ENCODE measurements at places on chromosomes 13 and 19.

GRCh38 chr13:91278888-91279287 lies 68.6 kb upstream of the MIR17HG start:
- no peak for DNase-seq

- no peak for DNase-seq
Observed at GRCh38 chr19:52898101-52898500, 666 bp upstream of the ZNF320 start.

DNA sequence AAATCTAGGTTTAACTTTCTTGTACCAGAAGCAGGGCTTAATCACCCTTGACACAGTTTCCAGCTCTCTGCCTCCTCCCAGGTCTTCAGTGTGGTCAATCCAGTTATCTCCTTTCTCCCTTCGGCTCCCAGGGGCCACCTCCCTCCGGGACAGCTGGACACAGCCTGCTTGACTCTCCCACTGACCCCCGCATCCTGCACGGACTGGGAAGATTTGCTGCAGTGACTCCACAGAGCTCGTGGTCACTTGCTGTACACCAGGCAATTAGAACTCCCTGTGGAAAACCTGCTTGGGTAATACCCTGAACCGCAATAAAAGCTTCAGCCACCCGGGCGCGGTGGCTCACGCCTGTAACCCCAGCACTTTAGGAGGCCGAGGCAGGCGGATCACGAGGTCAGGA lies 116.5 kb downstream of the NUFIP1 start:
- DNase-seq = no peak

DNA sequence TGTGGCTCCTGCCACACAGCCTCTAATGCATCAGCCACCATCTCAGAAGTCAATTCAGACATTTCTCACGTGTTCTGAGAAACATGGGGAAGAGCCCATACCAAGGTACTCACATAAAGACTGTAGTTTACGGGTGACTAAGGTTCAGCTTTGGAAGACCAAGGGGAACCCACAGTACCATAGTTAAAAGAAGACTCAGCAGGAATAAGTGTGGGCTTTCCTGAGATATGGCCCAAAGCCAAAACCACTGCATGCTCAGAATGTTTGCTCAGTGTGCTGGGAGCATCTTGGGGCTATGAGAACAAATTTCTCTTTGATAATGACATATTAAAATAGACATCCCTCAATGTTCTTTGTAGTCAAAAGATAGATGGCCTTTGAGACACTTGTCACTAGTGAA lies 283.8 kb downstream of the DCT start:
- DNase-seq = no peak

- no peak for DNase-seq
Observed at GRCh38 chr13:33150126-33150525, 133.9 kb downstream of the KL start.

DNA sequence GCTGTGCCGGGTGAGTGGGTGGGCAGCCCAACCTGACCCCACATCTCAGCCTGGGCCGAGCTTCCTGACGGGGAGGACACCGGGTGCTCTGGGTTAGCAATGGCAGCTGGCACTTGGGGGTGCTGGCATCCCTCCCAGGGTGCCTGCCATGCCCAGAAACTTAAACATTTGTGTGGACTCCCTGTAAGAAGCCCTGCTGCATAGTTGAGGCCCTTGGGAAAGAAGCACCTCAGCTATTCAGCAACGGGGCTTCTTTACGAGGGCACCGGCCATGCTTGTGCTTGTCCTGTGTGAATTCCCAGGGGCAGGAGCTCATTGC lies 33.8 kb upstream of the MEDAG start:
- no peak for DNase-seq

GRCh38 chr13:101211261-101211660 lies 205.0 kb downstream of the NALCN start:
- DNase-seq = no peak

DNA sequence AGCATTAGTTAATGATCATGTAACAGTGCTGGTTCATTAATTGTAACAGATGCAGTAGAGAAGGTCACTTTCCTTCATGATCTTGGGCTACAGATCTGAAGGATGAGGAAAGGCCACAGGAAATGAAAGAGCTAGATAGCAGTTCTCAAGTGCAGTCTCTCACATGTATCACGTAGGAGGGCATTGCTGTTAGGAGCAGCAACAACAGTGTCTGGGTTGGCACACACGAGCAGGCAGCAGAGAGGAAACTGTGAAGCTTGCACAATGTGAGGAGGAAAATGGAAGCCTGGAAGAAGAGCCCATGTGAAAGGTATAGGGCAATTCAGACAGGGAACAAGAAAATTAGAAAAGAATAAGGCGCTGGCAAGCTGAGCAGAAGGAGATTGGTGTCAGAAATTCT lies 1741.5 kb downstream of the PCDH9 start:
- no peak for DNase-seq

DNA sequence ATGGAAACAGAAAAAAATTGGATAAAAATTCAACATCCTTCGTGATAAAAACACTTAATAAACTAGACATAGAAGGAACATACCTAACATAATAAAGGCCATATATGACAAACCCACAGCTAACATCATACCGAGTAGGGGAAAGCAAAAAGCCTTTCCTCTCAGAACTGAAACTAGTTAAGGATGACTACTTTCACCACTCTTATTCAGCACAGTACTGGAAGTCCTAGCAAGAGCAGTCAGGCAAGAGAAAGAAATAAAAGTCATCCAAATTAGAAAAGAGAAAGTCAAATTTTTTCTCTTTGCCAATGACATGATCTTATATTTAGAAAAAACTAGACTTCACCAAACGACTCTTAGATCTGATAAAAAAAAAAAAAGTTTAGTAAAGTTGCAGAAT lies 25.8 kb upstream of the SLC7A9 start:
- DNase-seq = no peak

DNA sequence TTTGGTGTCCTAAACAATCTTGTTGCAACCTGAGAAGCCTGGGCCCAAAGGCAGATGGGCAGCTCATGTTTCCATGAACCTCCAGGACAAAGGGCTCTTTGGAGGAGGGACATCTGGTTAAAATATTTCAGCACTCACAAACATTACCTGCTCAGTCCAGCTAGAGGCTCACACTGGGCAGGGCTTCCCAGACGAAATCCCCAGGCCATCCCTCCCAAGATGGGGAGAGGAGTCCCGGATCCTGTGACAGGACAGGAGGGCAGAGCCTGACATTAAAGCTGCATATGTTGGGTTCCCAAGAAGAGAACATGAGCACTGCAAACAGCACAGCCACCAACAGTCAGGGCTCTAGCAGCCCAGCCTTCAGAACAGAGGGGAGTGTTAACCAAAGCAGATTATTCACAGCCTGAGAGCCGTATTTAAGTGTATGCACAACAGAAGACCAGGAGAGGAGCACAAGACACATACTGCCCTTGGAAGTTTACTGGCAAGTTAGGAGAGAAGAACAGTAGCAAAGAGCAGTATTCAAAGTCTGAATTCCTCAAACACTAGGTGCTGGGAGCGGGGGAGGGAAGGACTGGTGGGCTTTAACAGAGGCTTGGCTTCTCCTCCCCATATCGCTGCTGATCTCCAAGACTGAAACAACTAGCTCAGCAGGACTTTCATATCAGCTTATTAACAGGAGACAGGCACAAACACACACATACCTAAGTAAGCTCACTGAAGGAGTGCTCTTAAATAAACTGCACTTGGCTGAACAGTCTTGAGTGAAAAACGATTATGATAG lies 12.3 kb downstream of the ATP7B start:
- no peak for DNase-seq

DNA sequence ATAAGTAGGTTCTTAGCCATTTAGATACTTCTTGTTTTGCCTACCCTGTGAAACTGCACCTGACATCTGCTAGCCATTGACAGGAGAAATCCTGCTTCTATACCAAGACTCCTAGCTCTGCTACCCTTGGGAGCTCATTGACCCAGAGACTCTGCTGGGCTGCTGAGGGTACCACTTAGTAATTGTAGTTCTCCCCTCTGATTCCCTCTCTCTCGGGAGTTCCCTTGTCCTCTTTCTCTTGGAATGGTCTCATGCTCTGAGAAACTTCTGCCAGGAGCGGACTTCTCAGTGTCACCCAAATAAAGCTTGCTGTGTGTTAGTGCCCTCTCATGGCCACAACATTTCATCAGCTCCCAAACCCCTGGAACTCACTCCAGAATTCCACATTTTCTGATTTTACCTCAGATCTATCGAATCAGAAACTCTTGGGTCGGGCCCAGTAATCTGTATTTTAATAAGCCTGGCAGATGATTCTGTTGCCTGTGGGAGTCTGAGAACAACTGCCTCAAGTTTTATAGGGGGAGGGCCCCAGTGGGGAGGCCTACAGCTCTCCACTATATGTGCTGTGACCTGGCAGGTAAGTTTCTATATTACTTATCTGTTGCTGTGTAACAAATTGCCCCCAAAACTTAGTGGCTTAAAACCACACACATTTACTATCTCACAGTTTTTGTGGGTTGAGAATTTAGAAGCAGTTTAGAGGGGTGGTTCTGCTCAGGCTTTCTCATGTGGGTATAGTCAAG lies 221.1 kb downstream of the TDRD3 start:
- DNase-seq = no peak

DNA sequence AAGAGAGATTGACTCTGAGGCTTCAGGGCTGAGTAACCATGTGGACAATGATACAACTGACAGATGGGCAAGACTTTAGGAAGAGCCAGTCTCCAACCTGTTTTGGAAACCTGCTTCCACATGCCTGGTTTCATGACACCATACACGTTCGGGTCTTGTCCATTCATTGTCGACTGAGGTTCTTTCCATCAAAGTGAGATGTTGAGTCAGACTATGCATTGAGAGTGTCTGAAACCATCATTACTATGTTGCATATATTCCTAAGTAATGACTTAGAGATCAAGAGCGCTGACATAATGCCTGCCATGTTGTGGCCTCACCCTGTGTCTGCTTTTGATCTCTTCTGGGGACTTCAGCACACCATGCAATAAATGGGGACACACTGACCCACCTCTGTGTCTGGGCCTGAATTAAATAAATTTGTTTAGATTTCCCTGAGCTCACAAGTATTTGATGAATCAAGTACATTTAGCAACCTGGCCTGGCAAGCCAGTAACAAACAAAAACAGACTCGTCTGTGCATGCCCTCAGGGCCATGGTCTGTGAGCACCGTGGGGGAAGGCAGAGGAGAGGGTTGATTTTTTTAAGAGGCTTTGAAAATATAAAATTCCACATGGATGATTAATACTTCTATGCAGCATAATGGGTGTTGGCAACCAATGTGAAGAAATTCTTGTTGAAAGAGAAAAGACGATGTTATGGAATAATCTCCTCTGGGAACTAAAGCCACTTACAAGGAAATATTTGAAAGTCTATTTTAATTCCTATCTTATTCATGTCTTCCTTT lies 49.9 kb upstream of the UBAC2 start:
- DNase-seq = no peak

GRCh38 chr19:33192010-33192409 lies 2.1 kb upstream of the LRP3 start:
- no peak for DNase-seq

DNA sequence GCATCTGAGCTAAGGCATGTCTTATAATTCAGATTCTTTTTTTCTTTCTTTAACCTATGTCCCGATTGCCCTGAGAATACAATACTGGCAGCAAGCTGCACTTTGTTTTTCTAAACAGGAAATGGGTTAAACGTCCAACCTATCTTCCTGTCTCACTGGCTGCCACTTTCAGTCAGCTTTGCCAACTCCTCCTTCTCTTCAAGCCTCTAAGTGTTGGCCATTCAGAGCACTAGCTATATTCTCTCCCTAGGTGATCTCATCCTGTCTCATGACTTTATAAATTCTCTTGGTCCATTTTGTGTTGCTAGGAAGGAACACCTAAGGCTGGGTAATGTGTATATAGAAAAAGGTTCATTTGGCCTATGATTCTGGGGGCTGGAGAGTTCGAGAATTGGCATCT lies 109.5 kb upstream of the TSC22D1 start:
- DNase-seq = no peak
